Airway epithelial cell (primary cell): ENCODE measurements at places on chromosomes 5 and 9. TPM values are rescaled to one million over a fixed set of nuclear protein-coding genes. Genes with fewer than 3 reads are reported as not detected.

MYO10 gene
- total RNA-seq, result 29.4 and 36.7 TPM in 2 replicates

CARTPT gene
- total RNA-seq, result not detected in 2 replicates

IGIP gene
- total RNA-seq, result 0.70 and 1.1 TPM in 2 replicates

FLT4 gene
- total RNA-seq, result not detected in 2 replicates

C5orf52 gene
- total RNA-seq, result not detected in 2 replicates

PLPPR1 gene
- total RNA-seq, result 0.21 TPM in 1 of 2 replicates, not detected in the other

SPATA31E1 gene
- not detected in 2 replicates for total RNA-seq

PRXL2C gene
- total RNA-seq, result 5.5 and 5.8 TPM in 2 replicates

MTRR gene
- total RNA-seq, result 20.2 and 21.8 TPM in 2 replicates

SNCAIP gene
- total RNA-seq, result 0.09 and 0.14 TPM in 2 replicates

DMRTA1 gene
- 2.0 and 2.4 TPM in 2 replicates for total RNA-seq

SMIM33 gene
- total RNA-seq, result not detected in 2 replicates

SPOCK1 gene
- total RNA-seq, result 16.4 and 27.6 TPM in 2 replicates

PCAT7 gene
- not detected in 2 replicates for total RNA-seq

AK8 gene
- 0.28 and 0.85 TPM in 2 replicates for total RNA-seq

SYK gene
- 27.2 and 31.0 TPM in 2 replicates for total RNA-seq

C9orf50 gene
- not detected in 2 replicates for total RNA-seq

DDX46 gene
- 25.2 and 27.1 TPM in 2 replicates for total RNA-seq

BTNL3 gene
- total RNA-seq, result not detected in 2 replicates

IFNA13 gene
- total RNA-seq, result not detected in 2 replicates

CATSPER3 gene
- total RNA-seq, result 0.07 TPM in 1 of 2 replicates, not detected in the other

WDR38 gene
- total RNA-seq, result not detected in 2 replicates
